Effector CD8-positive, alpha-beta T cell (primary cell): ENCODE measurements at places on chromosomes 11 and 22.

- no peak for DNase-seq
Observed at GRCh38 chr11:12695873-12696272, 21.7 kb downstream of the TEAD1 start.

DNA sequence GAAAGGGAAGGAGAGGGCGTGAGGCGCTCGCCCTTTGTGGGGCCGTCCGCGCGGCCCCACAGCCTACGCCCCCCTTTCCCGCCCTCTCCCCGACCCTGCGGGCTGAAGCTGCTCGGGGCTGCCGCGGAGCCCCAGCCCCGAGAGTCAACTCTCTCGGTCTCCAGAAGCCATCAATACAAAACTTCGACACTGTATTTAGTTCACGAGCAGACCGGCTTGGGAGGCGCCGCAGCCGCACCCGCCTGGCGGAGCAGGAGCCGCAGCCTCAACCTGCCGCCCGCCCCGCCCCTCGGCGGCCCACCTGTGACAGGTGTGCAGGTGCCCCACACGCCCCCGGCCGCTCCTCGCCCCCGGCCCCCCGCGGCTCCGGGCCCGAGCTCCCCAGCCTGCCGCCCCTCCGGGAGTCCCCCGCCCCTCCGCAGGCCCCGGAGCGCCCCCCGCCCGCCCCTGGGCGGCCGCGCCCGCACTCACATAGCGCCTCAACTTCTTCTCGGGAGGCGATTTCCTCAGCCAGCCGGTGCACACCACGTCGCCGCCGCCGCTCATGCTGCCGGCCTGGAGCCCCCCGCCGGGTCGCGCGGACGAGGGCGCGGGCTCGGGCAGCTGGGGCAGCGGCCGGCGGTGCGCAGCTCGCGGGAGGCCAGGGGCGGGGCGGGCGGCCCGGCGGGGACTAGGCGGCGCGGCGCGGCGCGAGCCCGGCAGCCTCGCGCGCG is at the start of gene GAB2:
TSS of gene GAB2 (minus strand) at position 646 of the 713 bp plus-strand sequence. CDS start at position 546, 100 bp downstream.
- DNase-seq, result peak; percentile 23

DNA sequence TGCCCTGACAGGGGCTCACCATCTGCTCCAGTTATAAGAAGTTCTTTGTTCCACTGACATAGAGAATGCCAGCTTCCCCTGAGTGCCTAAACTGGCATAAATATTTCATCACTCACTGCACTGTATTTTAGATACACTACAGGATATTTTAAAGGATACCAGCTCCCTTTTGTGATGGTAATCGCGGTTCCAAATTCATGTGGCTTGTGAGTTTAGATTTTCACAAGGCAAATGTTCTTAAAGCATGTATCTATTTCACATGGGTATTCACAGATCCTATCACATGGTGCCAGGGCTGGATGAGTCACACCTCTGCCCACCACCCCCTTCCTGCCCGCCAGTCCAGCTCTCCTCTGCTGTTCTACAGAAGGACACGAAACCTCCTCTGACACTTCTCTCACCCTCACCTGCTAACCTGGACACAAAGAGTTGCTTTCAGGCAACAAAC is 105.5 kb downstream of the KCNC1 start:
- no peak for DNase-seq

DNA sequence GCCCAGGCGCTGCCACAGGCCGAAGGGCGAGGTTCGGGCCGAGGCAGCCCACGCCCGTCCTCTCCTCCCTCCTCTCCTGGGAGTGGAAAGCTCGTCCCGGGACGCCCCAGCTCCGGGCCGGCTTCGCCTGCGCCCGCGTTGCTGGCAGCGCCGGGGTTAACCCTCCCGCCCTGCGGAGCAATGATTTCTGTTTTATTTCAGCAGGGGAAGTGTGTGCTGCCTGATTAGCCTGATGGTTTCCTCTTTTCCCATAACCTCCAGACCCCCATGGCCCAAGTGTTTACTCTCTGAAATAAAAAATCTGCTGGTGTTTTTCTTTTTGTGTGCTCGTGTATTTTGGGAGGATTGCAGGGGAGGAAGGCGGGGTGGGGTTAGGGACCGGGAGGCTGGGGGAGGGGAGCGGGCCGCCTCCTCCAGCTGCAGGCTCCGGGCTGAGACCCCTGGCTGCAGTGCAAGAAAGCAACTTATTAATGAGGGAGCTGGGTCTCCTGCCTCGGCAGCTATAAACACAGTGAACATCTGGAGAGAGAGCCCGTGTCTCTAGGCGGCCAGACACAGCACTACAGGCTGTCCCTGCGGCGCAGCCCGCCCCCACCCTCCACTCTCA is 38.6 kb downstream of the ETS1 start:
- DNase-seq, result no peak

GRCh38 chr11:44727114-44727372 is 281 bp downstream of the TSPAN18 start:
- DNase-seq, result no peak

DNA sequence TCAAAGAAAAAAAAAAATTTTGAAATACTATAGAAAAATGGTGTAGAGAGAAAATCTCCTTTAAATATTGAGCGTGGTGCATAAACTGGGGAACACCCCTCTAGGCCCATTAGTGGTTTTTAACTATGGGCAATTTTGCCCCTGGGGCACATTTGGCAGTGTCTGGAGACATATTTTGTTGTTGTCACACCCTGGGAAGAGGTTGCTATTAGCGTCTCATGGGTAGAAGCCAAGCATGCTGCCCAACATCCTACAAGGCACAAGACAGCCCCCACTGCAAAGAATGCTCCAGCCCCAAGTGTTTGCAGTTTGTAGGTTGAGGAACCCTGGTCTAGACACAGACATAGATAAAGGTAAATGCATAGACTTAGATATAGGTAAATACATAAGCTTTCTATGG is 92.6 kb downstream of the KIAA1671 start:
- no peak for DNase-seq

DNA sequence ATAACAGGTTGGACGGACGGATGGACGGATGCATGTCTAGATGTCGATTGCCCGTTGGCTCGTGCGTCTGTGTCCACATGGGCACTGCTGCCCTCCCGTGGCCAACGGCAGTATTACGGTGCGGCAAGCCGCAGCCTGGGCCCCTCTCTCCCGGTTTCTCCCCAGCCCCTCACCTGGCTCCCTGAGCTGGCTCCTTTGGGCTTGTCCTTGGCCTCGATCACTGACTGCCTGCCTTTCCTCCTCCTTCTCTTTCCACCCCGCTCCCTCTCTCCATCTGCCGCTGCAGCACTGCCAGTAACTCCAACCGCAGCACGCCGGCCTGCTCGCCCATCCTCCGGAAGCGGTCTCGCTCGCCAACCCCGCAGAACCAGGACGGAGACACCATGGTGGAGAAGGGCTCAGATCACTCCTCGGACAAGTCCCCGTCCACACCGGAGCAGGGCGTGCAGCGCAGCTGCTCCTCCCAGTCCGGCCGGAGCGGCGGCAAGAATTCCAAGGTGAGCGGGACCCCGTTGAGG is 77.3 kb downstream of the SCN3B start:
- peak; percentile 34 for DNase-seq

GRCh38 chr11:108865406-108865805 is 200.5 kb downstream of the DDX10 start:
- no peak for DNase-seq

- DNase-seq, result no peak
Observed at GRCh38 chr11:37525336-37525735, 927.3 kb upstream of the RAG2 start.

- no peak for DNase-seq
Observed at GRCh38 chr11:98616098-98616655, 404.6 kb upstream of the CNTN5 start.

- DNase-seq, result peak; percentile 56
Observed at GRCh38 chr11:66081505-66081904, 11.4 kb downstream of the PACS1 start.
